ENCODE measurements at places on chromosomes 2 and 18.
A peak's percentile ranks its signal among the peaks of the same experiment; 100 is the strongest.

GRCh38 chr18:71846716-71847115 is 697.4 kb downstream of the CBLN2 start:
- DNase-seq = no peak

- DNase-seq = no peak
Measured at GRCh38 chr18:48079885-48080284, 149.4 kb upstream of the SMAD2 start.

DNA sequence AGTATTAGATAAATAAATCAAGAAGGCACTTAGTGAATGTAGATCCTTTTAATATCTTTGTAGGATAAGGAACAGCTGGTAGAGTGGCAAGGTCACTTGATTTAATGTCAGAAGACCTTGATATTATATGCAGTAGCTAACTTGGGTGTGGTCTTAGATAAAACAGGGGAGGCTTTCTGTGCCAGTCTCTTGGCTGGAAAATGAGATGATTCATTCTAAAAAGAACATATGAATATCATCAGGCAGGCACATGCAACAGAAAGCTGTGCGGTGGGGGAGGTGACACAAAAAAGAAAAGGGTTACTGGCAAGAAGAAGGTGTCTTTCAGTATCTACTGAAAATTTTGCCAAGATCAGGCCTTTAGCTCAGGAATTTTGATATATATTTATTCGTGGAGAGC is 931.7 kb upstream of the CELF4 start:
- peak; percentile 60 for DNase-seq

DNA sequence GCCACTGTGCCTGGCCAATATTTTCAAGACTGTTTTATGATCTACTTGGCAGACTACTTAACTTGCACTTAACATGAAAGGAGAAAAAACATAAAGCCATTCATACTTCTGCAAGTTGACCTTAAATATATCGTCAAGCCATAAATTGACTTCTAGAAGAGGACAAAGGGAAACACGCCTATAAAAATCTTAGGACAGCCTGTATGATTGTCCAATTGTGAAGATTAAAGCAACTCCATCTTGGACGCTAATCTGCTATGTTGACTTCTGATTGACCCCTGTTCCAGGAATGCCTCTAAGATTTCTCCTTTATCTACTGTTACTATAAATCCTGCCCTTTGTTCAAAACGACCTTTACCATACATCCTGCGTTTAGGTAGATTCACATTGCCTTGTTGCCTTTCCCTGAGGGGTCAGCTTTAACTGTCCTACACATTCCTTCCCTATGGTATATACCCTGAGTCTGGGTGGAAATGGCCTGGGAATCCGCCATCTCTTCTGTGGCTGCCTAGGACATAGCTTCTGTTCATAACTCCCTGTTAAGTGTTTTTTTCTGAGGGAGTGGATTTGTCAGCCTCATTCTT is 40.2 kb upstream of the SLC35F5 start:
- no peak for DNase-seq

DNA sequence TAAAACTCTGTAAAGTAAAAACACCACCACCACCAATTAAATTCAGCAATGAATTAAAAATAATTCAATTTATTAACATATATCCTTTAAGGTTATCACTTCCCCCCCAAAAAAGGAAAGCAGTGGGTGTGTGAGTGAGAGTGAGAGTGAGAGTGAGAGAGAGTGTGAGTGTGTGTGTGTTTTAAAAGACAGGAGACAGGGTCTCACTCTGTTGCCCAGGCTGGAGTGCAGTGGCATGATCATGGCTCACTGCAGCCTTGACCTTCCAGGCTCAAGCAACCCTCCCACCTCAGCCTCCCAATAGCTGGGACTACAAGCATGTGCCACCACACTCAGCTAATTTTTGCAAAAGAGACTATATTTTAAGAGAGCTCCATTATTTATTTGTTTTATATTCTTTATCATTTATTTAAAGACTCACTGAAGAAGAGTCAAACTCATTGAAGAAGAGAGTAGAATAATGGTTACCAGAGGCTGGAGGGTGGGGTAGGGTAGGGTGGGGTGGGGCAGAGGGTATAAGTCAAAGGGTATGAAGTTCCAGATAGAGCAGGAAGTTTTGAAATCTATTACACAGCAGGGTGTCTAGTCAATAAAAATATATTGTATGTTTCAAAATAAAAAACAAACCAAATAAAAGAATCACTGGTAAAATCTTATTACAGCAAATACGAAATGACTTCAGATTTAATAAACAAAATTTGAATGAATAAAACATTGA is 121.6 kb downstream of the C2orf74 start:
- no peak for DNase-seq

- DNase-seq = no peak
Measured at GRCh38 chr2:11530864-11531465, 2.9 kb upstream of the GREB1 start.

DNA sequence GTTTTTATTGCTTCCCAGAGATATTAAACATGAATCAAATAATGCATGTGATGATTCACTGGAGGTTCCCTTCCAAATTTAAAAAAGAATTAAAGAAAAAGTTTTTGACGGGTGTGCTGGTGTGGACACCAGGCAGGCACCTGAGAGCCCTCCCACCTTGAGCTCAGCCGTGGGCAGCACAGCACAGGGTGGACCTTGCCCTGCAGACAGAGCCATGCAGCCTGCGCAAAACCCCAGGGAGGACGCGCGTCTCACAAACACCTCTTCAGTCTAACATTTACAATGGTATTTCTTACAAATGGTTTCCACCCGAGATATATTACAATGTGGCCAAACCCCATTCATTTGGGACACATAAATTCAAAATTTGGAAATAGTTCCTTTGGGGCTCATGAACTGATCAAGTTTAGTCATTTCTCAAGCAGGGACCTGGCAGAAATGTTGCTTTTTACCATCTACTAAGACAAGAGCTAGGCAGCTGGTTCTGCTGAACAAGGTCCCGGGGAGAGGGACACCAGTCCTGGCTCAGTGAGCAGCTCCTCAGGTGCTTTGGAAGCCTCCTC is 45.4 kb downstream of the ODC1 start:
- DNase-seq = no peak

GRCh38 chr18:73318739-73319479 is 451.1 kb upstream of the NETO1 start:
- no peak for DNase-seq

- peak; percentile 63 for DNase-seq
Measured at GRCh38 chr2:25743132-25743830, 69.9 kb upstream of the DTNB start.

- no peak for DNase-seq
Measured at GRCh38 chr2:216090369-216090786, 8.7 kb downstream of the TMEM169 start.

DNA sequence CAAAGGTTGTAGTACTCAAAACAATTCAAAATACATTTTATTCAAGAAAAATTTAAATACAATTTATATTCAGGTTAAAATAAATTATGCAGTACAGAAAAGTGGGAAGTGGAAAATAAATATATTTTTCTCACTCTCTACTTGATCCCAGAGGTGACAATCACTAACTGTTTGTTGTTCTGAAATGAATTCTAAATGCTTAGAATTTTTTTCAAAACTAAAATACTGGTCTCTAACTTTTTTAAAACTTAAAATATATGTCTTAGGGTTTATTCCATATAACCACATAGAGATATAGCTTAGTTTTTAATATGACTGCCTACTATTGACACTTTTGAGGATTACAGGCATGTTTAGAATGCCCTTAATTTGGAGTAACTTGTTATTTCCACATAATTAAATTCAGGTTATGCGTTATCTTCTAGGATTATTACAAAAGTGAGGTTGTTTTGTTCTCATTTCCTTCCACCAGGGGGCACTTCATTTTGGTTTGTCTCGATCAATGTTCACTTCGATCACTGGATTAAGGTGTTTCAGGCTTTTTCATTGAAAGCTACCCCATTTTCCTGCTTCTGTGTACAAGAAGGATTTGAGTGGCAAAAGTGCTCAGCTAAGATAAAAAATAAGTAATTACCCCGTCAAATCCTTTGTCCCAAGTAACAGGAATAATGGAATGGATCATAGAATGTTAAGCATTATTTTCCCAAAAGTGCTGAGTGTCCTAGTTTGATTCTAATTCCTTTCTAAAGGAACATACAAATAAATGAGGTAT is 27.1 kb upstream of the TFPI start:
- DNase-seq = peak; percentile 79

GRCh38 chr2:8590938-8591337 is 90.9 kb upstream of the ID2 start:
- no peak for DNase-seq

DNA sequence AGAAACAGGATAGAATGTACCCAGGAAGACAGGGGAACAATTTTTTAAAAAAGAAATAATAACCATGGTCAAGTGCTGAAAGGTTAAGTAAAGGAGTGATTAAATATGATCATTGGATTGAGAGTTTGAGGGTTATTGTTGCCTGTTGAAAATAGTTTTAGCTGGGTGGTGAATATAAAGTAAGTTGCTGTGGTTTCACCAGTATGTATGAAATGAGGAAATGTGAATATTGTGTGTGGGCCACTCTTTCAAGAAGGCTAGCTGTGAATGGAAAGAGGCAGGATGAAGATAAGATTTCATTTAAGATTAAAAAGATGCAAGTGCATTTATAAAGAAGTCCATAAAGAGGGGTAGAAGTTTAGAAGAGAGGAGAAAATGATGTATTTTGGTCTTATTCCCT is 53.8 kb downstream of the GULP1 start:
- peak; percentile 35 for DNase-seq

DNA sequence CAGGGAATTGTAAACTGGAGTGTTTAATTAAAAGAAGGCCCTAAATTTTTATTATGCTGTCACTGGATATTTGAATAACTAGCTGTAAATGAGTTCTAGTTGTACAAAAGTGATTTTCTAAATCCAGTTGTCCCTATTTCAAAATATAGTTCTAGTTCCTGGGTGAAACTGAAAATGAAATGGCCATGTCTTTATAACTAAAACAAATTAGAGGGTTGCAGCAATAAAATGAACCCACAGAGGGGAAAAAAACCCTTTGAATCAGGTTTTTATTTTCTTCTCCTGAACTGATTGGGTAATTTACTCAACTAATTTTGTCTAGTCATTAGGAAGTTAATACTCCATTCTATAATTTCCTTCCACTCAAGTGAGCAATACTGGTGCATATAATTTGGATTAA is 55.6 kb upstream of the MAP4K3 start:
- no peak for DNase-seq

DNA sequence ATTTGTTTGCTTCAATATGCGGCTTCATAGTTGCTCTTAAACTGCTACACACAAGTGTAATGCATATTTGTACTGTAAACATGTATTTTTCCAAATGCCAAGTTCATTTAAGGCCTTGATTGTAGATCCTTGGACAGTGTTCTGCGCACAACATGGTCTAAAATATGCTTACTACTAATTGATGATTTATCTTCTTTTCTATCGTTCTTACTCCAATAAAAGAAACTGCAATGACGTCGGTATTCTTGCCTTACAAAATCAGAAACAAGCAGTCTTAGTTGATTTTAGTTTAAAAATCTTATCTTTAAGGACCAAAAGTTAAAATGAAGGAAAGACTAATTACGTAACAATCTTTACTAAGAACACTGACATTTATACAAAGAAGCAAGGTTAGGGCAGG is 224.3 kb upstream of the SMAD7 start:
- DNase-seq = no peak

GRCh38 chr2:53941749-53942148 is 29.0 kb downstream of the PSME4 start:
- no peak for DNase-seq

DNA sequence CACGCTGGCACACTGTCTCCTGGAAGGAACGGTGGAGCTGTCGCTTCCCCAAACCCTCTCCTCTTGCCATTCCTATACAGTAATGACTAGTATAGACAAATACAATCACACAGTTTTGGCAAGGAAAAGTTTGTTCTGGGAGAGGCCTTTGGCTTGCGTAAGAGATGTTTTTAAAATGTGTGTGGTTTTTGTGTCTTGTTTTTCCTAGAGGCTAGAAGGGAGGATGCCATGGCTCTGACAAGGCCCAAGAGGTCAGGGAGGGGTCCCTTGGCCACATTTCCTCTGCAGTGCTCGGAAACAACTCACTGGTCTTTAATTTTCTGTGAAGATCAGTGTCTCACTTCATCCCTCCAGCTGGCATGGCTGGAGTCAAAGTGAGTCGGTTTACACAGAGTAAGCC is 195.9 kb downstream of the SH3RF3 start:
- DNase-seq = no peak

DNA sequence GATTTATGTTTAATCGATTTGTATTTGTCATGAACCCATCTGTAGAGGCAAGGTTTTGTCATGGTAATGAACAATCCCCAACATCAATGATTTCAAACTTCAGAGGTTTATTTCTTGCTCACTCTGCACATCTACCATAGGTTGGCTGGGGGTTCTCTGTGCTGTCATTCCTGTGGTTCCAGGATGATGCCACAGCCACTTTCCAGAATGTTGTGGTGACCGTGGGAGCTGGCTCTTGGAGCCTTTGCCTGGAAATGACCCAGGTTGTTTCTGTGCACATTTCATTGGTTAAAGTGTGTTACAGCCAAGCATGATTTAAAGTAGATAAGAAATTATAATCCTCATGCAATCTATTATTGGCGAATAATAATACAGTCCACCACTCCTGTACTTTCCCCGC is 28.2 kb upstream of the EPAS1 start:
- no peak for DNase-seq

- peak; percentile 83 for DNase-seq
Measured at GRCh38 chr2:174771631-174772471, 7.6 kb upstream of the CHRNA1 start.

DNA sequence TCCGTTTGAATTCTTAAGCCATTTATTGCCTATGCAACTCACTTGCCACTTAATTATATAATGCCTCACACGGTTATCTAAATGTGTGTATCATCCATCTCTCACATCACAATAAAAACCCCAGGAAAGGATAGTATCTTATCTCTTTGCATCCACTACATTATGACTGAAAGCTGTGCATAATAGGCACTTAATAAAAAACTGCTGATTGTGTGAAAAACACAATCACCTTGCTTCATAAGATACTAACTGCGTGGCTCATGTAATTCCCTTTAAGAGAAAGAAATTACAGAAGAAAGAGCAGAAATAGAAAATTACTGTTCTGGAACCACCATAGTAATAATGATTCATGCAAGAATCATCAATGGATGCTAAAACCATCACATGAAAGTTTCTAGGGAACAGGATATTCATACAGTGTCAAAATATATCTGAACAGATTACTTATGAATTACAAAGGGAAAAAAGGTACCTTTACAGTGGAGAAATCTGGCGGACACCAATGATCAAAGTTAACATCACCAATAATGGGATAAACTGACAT is 29.3 kb downstream of the CUL3 start:
- DNase-seq = no peak

DNA sequence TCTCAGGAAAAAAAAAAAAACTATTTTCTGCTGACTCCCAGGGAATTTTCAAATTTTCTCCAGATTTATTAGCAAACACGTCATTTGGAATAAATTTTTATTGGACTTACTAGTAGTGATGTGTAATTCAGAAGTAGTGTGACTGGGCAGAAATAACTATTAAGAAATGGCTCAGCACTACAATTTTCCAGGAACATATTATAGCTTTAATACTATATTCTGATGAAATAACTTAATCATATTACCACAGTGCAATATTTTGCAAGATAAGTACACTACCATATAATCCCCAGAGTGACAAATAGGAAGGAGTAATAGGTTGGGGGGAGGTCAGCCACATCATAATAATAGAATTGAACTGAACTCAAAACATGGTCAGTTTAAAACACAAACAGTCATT is 19.7 kb upstream of the TNFAIP6 start:
- DNase-seq = no peak

- no peak for DNase-seq
Measured at GRCh38 chr18:66558773-66559172, 45.1 kb downstream of the CDH19 start.

- no peak for DNase-seq
Measured at GRCh38 chr2:150520887-150521664, 33.6 kb upstream of the RND3 start.
